Brain pericyte (primary cell): ENCODE measurements at places on chromosomes 6 and 20.

GRCh38 chr6:136846046-136846445 is 23.7 kb downstream of the PEX7 start:
- peak; percentile 10 for DNase-seq

- DNase-seq, result no peak
These were observed 1.4 kb upstream of the MAN1A1 start for GRCh38 chr6:119350952-119351372.

- no peak for DNase-seq
These were observed 34.7 kb downstream of the TAF4 start for GRCh38 chr20:62030834-62031434.

DNA sequence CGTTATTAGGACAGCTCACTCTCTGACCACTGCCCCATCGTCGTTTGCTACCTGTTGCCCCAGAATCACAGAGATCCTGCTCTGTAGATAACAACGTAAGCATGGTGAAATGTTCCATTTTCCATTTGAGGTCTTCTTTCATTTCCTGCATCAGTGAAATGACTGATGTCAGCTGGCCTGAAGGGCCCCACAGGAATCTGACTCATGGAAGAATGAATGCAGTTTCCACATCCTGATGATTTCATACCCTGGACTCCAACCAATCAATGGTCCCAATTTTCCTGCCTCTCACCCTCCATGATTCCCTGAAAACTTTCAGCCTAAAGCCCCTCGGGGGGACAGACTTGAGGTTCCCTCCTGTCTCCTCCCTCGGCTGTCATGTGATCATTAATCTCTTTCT is 394.4 kb upstream of the CDH4 start:
- no peak for DNase-seq

GRCh38 chr6:72824833-72825232 is 203.0 kb downstream of the KCNQ5 start:
- DNase-seq, result no peak

DNA sequence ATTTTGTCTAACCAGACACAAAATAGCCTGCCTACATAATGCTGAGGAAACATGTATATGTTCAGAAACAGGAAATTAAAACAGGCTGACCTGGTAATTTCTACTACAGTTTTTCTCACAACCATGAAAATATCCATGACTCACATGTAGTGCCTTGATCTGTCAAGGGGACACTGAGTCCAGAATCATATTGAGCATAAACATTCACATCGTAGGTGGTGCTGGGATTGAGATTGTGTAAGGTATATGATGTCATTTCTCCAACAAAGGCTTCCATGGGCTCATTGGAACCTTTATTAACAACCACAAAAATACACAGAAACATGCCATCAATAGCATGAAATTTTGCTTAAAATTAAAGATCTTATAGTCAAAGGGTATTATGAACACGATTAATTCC is 80.9 kb downstream of the COL12A1 start:
- DNase-seq, result no peak

GRCh38 chr20:4552075-4552640 is 169.6 kb upstream of the PRND start:
- DNase-seq, result no peak

DNA sequence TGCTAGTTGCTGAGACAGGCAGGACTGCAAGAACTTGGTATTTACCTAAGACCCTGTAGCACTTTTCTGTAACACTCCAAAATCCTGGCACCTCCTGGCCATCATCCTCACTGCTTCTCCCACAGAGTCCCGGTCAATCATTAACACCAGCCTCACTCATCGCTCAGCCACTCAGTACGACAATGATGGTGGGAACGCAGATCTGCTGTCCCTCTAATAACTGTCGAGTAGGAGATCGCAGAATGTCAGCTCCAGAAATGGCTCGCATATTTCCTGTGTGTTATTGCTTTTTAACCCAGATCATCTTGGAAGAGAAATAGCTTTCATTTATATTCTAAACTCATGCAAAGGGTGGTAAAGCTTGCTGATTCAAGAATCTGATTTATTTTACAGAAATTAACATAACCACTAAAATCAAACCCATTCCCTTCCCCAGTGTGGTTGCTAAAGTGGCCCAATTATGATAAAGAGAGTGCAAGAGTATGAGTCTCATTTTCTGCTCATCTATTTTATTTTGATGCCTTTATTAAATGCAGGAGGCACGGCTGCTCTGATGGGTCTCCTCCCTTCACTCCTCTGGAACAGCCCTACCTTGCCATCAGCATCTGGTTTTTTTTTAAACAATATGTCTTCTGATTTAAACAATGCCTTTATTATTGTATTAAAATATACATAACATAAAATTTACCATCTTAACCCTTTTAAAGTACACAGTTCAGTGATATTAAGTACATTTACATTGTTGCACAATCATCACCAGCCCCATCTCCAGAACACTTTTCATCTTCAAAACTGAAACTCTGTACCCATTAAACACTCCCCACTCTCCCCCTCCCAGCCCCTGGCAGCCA is 28.3 kb upstream of the GGTLC1 start:
- no peak for DNase-seq

- no peak for DNase-seq
These were observed 4.6 kb downstream of the WFDC12 start for GRCh38 chr20:45119556-45120266.

DNA sequence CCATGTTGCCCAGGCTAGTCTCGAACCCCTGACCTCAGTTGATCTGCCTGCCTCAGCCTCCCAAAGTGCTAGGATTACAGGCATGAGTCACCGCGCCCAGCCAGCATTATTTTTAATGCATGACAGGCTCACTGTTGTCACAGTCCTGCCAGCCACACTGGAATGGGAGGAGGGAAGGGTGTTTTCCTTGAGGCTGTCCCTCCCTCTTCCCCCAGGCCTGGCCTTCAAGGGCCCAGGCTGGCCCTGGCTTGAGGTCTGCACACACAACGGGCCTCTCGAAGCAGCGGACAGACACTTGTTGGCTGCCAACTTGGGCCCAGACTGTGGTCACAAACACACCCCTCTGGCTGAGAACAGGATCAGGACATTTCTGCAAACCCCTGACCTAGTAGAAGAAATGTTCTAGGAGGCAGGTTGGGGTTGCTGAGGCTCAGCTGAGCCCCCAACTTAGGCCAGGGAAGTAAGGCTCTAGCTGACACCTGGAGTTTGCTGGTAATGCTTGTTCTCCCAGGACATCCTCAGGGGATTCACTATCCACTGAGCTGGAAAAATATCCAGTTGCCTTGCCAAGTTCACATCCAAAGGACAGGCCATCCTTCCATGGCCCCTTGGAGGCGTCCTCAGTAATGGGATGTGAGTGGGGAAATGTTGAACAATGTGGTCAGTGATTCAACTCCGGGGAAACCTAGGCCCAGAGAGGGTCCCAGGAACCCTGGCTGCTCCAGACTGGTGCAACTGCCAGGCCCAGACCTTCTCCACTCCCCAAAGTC is 9.9 kb downstream of the SNTA1 start:
- no peak for DNase-seq

DNA sequence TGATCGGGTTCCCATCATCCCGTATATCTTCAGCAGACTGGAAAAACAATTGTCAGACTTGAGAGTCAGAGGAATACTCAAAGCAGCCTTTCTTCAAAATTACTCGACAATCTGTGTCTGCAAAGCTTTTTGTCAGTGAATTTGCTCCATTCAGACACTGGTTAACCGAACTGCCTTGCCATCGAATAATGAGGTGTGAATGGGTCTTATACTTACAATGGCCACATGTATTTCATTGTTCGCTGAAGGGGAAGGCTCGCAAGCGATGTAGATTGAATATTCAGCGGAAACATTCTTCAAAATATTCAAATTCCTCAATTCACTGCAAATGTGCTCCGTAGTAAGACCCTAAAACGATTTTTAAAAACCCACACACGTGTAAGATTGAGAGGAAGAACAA is 32.9 kb downstream of the JAG1 start:
- DNase-seq, result no peak

DNA sequence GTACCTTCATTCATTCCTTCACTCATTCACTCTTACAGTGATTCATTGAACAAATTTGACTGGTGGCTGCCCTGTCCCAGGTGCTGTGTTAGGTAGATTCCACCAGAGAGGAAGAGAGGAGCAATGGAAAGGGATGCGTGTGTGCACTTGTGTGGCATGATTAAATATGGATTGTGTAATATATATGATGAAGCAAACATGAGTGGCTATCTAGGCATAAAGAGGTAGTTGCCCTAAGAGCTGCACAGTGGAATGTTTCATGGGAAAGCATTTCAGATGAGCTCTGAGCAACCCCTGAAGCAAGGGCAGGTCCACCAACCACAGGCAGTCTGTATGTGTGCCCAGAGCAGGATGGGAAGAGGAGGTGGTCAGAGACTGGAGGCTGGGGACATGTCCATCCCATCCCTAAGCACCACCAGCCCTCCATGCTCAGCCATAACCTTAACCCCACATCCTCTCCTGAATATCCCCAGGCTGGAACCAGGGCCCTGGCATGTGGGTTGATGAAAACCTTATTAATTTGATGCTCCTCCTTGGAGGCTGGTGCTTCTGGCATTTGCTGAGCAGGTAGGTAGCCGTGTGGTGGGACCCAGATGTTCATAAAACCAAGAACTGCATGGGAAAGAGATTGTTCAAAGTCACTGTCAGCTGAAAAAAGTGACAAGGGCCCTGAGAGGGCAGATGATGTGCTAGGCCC is 226.2 kb downstream of the SYNDIG1 start:
- DNase-seq, result no peak

DNA sequence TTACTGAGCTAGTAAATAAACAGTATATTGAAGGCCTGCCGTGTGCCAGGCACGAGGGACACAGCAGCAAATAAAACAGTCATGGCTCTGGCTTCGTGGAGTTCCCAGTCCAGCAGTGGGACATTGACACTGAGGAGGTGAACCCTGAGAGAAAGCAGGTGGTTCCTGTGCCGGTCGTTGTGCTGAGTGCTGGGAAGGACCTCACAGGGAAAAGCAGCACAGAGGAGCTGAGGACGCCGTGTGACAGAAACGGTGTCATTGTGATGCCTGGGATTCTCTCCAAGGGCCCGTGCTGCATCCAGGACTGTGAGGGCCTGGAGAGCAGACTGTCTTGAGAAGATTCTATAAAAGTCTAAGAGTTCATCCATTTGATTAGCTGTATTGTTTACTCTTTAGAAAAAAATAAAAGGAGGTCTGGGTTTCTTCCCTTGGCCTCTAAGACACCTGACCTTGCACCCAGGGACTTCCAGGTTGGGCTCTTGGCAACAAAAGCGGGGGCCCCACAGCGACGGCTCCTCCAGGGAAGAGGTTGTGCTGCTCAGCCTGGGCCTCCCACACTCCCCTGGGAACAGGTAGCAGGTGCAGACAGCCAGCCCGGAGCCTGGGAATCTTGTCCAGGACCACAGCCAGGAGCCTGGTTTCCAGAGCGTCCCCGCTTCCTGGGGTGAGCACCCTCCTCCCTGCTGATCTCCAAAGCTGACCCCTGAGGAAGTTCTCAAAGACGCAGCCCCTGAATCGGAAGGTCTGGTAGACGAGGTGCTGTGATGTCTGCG is 251.2 kb upstream of the PMEPA1 start:
- DNase-seq, result no peak

GRCh38 chr6:10451828-10452509 is 37.1 kb upstream of the TFAP2A start:
- DNase-seq, result no peak

DNA sequence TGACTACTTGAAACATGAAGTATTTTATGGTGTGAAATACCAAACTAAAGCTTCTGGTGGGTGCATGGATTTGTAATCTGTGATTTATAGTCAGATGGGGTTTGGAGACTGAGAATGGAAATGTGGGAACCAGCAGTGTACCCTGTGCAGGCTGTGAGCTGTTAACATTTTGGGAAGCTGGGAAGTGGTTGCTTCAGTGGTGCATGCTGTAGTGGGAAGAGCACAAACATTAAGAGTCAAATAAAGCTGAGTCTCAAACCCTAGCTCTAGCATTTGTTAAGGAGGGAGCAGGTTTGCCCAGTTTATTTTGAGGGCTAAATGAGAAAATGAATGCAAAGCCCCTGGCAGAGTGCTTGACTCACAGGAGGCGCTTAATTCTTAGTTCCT is 235.7 kb downstream of the ZFAND3 start:
- no peak for DNase-seq

DNA sequence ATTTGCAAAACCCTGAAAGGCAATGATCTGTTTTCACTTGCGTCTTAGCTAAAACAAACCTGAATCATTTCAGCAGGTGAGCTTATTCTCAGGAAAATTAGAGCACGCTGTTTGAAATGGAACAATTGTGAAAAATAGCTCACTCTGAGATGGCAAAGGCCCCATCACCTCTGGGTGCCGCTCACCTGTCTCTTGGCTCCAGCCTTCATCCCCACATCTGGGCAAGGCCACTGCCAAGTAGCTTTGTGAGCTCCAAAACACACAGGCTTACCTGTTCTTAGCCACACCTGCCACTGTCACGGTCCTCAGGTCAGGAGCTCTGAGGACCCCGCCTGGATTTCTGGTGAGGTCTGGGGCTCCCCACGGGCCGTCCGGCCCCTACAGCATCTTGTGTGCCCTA is 66.7 kb downstream of the SMOC2 start:
- no peak for DNase-seq

DNA sequence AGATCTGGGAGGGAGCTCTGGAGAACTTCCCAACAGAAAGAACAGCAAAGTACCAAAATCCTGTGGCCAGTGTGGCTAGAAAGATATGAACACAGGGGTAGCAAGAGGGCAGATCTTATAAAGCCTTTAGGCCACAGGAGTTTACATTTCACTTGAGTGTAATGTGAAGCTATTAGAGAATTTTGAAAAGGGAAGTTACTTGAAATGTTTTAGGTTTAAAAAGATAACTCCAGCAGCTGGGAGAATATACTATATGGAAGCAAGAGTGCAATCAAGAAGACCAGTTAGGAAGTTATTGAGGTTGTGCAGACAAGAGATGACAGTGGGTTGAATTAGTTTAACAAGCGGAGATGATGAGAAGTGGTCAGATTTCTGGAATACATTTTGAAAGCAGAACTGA is 7.9 kb downstream of the SUPT3H start:
- DNase-seq, result no peak

- DNase-seq, result no peak
These were observed 79.6 kb downstream of the IPCEF1 start for GRCh38 chr6:154276810-154277628.

- DNase-seq, result no peak
These were observed 95.9 kb downstream of the FAM120B start for GRCh38 chr6:170402318-170403040.

DNA sequence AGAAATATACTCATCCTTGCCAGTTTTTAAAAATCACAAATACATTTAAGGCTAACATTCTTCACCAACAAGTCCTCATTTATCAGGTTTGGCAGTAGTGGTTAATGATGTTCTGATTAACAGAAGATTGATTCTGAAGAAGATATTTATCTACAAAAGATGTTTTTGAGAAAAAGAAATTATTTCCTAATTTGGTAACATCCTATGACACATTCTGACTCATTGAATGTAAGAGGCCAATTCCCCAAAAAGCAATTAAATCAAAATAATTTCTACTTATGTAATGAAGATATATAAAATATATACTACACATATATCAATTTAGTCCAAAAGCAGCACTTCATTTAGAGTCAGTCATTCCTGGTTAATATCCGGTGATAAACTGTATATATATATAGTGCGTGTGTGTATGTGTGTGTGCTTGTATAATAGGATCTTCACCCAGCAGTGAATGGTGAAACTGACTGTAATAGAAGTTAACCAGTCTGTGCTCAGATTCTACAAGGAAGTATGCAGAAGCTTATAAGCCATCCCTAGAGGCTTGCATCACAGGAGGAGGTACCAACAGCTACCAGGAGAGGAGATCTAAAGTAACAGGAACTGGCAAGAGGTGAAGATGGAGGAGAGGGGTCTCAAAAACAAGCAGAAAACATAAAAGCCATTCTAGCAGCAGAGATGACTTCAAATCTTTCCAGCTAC is 82.9 kb upstream of the MARCKS start:
- no peak for DNase-seq
